Bone marrow (tissue), 2 donors: ENCODE measurements at places on chromosomes 16 and 17.

GRCh38 chr17:77027271-77027889 lies 113.4 kb upstream of the SEC14L1 start:
- no peak for DNase-seq

GRCh38 chr16:74261068-74261467 lies 35.5 kb upstream of the PSMD7 start:
- DNase-seq: no peak

GRCh38 chr17:353213-353837 lies 718 bp upstream of the RPH3AL start:
- DNase-seq: peak; percentile 10

GRCh38 chr17:79777120-79777893 lies 641 bp upstream of the CBX2 start:
- no peak for DNase-seq

GRCh38 chr17:73017658-73018057 lies 74.8 kb downstream of the SLC39A11 start:
- DNase-seq: no peak

GRCh38 chr17:55432358-55433028 lies 10.9 kb upstream of the MMD start:
- no peak for DNase-seq

GRCh38 chr16:73220836-73221235 lies 172.9 kb upstream of the ZFHX3 start:
- DNase-seq: no peak

GRCh38 chr17:50204431-50204830 lies 3.0 kb upstream of the COL1A1 start:
- DNase-seq: no peak

- no peak for DNase-seq
Observed at GRCh38 chr17:4504188-4504587, 5.5 kb downstream of the SPNS2 start.

DNA sequence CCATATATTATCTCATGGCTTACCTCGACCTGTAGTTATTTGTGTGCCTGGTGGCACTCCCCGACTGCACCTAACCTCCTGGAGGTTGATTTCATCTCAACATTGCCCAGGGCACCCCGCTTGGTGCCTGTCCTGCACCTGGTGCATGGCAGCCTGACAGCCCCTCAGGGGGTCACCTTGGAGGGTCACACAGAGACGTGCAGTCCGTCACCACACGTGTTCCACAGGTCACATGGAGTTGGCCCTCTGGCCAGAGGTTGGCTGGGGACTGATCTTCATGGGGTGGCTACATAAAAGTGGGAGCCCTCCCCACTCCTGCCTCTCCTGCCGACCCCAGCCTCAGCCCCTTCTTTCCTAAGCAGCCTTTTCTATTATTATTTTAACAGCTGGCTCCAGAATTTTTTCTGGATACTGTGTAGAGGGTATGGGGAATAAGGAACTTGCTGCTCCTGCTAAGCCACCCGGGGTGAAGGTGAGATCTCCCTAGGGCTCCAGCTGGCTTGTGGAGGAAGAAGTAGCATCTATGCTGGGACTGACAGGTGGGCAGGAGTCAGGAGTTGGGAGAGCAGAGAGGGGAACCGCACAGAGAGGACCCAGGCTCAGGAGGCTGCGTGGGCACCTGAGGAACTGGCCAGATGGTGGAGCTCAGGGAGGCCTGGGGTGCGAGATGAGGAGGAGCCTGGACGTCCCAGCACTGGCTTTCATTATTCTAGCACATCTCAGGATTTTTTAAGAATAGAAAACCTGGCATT lies 12.5 kb upstream of the NKD1 start:
- no peak for DNase-seq

- DNase-seq: no peak
Observed at GRCh38 chr16:70416748-70417616, 21.9 kb downstream of the ST3GAL2 start.

- DNase-seq: no peak
Observed at GRCh38 chr16:1533443-1533951, at the start of gene TMEM204. Gene TMEM204 (plus strand): TSS chr16:1533666. CDS start chr16:1534276, 610 bp downstream.

DNA sequence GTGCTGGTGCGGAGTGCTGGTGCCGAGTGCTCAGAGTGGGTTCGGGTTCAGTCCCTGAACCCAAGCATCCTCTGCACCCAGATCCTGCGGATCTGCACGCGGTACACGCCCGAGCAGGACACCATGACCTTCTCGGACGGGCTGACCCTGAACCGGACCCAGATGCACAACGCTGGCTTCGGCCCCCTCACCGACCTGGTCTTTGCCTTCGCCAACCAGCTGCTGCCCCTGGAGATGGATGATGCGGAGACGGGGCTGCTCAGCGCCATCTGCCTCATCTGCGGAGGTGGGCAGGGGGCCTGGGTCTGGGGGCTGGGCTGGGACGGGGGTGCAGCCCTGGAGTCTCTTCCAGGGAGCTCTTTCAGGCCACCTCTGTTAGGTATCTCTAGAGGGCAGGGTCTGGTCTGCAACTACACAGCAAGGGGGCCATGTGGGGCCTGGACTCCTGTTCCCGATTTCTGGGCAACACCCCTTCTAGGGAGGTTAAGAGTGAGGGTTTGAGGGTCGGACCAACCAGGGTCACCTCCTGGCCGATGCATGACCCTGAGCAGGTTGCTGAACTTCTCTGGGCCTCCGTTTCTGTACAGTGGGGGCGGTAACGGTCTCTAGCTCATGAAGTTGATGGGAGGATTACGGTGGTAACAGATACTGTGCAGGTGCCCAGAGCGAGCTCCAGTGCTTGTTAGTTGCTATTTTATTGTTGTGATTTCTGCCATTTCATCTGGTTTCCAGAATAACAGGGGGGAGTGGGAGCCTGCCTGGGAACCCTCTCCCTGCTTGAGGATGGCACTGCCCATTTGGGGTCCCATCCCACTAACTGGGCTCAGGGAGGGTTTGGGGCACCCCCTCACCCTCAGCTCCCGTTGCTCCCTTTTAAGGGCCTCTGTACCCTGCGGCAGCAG lies 10.1 kb downstream of the GJD3 start:
- no peak for DNase-seq
